Foreskin keratinocyte (primary cell): ENCODE measurements at places on chromosomes 13 and 19. TPM values are rescaled to one million over a fixed set of nuclear protein-coding genes. Genes with fewer than 3 reads are reported as not detected.

DNA sequence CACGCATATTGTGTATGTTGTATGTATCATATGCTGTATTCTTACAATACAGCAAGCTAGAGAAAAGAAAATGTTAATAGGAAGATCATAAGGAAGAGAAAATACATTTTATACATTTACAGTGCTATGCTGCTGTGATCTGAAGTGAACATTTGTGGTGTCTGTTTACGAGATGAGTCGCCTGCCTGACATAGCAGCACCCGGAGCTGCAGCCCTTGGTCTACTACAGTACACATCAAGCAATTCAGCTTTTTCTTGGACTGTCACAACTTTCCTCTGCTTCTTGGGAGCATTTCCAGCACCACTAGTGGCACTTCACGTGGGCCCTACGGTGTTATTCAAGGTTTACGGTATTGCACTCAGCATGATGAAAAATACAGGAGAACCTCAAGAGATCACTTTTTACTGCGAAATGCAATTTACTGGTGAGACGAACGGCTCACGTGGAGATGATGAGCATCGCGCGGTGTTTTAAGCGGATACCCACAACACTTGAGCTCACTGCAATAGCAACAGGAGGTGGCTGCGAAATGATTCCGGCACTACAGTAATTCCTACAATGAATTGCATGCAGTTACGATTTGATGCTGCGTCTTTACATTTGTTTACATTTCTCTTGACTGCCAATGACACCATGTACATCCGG is 308.4 kb downstream of the FGF9 start:
- DNase-seq: no peak

DNA sequence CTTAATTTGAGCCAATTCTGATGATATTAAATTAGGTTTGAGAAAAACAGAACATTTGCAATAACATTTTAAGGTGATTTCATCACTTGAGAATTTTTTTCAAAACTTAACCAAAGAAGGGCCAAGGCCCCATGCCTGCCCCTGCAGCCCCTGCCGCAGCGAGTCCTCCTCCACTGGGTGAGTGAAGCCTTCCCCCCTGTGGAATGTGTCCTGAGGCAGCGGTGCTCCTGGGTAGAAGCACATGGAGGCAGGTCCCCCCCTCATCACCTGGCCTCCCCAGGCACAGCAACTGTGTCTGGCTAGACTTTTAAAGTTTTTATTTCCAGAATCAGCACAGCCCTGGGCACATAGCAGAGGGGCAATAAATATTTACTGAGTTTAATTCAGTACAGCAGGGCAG is 10.8 kb downstream of the SOX1 start:
- no peak for DNase-seq

DNA sequence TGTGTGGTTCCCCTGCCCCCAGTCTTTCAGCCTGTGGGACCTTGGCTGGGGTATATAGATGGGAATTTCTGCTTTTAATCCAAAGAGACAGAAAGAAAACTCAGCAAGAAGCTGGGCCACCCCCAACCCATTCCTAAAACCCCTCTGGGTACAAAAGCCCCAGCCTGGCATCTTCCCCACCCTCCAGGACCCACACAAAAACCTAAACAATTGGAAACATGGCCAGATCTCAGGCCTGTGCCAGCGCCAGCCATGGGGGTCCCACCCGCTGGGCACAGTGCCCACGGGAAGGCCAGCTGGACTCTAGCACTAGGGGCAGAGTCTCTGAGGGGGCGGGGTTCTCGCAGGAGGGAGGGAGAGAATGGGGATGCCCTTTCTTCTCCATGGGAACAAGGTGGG is 8.6 kb downstream of the LYL1 start:
- no peak for DNase-seq

DNA sequence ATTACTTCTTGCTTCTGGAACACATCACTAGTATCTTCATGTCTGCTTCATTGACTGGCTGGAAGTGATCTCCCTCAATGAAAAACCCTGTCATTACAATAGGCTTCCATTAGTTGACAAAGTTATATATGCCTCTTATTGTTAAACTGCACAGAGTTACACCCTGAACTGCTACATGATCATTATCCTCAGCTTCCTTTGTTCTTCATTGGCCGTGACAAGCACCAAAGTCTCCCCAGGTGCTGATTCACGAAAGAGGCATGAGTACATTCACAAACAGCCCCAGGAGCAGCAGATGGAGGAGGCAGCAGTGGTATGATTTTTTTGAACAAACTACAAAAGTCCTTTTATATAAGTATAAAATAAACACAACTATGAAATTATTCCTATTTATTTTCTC is 51.4 kb downstream of the VWA8 start:
- peak; percentile 59 for DNase-seq

DNA sequence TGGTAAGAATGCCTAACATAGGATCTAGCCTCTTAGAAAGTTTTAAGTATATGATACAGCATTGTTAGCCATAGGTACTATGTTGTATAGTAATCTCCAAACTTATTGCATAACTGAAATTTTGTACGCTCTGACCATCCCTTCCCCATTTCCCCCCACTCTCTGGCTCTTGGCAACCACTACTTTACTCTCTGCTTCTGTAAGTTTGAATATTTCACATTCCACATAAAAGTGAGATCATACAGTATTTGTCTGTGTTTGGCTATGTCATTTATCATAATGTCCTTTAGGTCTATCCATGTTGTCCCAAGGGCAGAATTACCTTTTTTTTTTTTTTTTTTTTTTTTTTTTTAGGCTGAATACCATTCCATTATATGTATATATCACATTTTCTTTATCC is 396.9 kb downstream of the DLEU7 start:
- no peak for DNase-seq

Gene BCL3
- total RNA-seq: 3.5 and 5.2 TPM in 2 replicates

Gene CIC
- 37.4 and 40.7 TPM in 2 replicates for total RNA-seq

DNA sequence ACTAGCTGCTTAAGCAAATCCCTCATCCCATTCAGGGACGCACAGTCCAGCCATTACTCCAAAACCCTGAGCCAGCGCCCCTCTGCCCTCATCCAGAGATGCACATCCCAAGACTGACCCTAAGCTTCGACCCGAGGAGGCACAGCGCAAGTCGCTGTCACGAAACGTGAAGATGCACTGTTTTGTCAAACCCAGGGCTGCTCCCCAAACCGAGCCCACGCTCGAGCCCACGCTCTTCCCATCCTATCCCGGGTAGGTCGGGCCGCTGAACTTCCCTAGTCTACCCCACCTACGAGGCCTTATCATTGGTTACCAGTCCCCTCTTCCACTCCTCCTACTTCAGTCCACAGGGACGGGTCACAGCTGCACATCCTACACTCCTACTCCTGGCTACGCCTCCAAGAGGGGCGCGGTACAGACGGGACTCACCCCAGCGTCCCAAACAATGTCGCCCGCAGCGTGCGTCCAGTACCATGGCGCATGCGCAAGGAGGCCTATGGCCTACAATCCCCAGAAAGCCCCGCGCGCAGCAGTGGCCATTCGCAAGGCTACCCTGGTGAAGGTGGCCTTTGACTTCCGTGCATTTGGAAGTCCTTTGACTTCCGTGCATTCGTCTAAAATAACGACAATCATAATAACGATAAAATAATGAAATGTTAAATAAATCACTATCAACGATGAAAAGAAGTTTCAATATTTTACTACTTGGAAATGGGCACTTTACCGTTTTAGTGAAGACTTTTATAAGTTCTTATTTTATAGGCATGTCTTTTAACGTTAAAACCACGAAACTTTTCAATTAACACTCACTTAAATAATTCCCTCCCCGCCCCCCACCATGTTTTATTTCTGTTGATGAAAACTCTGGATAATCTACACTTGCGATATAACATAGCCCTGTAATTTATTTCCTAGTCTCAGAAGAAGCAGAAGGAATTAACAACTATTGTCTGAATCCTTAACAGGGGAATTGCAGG is at the start of gene ZNF285:
ZNF285 (minus strand) TSS at position 470 of the 977 bp plus-strand sequence. CDS start 4,395 bp downstream, outside the sequence.
- DNase-seq: peak; percentile 86

Gene GIPR
- total RNA-seq: 0.65 and 1.3 TPM in 2 replicates

Gene SUCLA2
- 51.3 and 53.4 TPM in 2 replicates for total RNA-seq

DNA sequence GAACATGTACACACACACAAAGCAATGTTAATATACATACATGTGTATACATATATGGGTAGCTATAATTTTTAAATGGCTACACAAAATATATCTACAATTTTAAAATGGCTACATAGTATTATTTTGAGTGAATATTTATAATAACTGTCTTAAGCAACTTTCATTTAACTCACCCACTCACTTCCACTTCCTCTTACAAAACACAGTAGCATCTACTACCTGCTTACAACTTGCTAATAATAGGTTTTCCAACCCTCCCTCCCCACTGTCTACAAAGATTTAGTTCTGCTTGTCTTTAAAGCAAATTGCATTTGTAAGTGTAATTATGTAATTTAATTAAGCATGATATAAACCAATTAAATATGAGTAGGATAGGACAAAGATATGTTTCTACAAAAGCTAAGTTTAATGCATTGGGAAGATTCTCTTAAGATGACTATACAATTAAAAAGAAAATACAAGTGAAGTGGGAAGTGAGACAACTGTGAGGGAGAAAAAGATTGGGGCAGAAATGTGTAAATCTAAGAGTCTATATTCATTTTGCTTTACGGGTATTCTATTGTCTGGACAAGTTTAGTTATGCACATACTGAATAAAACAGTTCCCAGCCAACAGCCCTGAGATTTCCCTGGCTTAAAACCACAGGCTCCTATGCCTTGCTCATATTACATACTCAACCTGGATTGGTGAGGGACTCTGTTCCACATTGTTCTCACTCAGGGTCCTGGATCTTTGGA is 583.1 kb downstream of the EFNB2 start:
- no peak for DNase-seq

- DNase-seq: no peak
Measured at GRCh38 chr19:39582442-39582841, 19.9 kb upstream of the LGALS13 start.

Gene ZNF383
- 3.8 and 4.9 TPM in 2 replicates for total RNA-seq

- no peak for DNase-seq
Measured at GRCh38 chr13:65597839-65598818, 1632.0 kb downstream of the PCDH9 start.

DNA sequence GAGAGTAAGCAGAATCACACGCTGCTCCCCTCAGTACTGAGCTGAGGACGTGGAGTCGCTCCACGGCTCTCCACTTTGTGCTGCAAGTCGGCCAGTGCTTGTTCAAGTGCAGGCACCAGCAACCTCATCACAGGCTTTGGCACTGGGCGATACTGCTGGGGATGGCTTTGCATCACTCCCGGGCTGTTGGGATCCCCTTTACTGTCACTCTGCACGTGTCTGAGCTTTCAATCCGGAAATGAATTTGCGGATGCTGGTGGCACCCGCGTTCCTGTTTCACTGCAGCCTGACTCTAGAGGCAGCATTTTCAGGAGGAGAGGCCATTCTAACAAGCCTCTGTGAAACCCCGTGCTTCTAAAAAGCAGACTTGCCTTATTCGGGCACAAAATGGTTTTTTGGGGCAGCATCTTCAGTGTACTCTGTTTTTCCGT is 19.1 kb downstream of the SMARCA4 start:
- no peak for DNase-seq

- DNase-seq: no peak
Measured at GRCh38 chr13:78787190-78787589, 128.2 kb upstream of the OBI1 start.

DNA sequence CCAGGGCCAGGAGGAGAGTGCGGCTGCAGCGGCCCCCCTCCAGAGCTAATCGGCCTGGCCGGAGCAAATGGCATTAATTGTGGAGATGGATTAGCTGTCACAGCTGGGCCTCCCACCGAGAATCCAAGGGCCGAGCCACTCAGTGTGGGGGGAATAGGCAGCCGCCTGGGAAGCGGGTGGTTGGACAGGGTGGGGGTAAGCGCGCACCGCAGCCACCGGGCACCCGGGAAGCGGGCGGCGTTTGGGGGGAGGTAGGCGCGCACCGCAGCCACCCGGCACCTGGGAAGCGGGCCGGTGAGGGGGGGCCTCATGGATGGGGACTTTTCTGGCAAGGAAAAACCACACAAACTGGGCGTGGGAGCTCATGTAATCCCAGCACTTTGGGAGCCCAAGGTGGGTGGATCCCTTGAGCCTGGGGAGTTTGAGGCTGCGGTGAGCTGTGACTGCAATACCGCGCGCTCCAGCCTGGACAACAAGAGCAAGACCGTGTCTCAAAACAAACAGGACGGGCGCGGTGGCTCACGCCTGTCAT is 9.7 kb downstream of the R3HDM4 start:
- no peak for DNase-seq

Gene DNAAF3
- total RNA-seq: 7.3 and 9.1 TPM in 2 replicates

DNA sequence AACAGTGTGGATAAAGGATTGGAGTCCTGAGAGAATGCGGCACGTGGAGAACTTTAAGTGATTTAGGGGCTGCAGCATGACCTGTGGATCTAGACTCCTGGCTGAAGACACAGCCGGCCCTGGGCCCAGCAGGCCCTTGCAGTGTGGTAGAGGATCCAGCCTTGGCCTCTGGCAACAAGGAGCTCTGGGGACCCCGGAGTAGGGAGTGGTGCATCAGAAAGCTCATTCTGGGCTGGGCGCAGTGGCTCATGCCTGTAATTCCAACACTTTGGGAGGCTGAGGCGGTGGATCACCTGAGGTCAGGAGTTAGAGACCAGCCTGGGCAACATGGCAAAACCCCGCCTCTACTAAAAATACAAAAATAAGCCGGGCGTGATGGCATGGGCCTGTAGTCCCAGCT is 76.0 kb downstream of the CHST8 start:
- no peak for DNase-seq

DNA sequence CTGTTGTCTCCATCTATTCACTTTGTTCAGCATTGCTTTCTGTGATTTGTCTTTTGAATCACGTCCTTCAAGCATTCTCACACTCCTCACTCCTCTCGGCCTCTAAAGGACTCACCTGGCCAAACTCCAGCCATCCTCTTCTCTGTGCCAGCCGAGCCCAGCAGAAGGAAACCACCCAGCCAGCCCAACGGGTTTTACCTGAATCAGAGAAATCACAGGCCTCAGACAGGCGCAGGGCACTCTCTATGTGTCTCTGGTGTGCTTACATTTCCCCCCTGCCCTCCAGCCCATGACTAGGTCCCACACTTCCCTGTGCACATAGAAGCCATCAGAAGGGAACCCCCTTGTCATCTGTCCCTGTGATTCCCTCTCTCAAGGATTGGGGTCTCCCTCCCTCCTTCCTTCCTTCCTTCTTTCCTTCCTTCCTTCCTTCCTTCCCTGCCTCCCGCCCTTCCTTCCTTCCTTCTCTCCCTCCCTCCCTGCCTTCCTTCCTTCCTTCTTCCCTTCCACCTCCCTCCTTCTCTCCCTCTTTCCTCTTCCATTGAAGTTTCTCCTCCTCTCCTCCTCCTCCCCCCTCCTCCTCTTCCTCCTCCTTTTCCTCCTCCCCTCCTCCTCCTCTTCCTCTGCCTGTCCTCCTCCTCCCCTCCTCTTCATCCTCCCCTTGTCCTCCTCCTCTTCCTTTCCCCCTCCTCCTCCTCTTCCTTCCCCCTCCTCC is 8.8 kb upstream of the ZNF541 start:
- peak; percentile 52 for DNase-seq
